ENCODE measurements at places on chromosomes 1 and 21.

GRCh38 chr1:244065960-244066388, 14.9 kb downstream of the ZBTB18 start:
- no peak for DNase-seq

GRCh38 chr1:165648919-165649572, 18.0 kb downstream of the MGST3 start:
- DNase-seq = no peak

DNA sequence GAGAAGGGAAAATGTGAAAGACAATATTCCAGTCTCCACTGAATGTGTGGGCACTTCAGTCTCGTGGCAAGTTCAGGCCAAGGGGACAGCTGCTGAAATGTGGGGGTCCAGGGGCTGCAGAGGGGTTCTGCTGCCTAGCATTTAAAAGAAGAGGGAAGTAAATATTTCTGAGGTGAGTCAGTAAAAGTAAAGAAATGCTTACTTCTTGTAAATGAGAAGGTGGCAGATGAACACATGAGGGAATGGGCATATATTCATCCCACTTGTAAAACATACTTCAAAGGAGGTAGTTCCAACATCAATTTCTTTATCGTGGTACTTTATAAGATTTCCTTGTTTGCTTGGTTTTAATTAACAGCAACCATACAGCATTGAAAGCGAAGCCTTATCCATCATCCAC, 63.1 kb upstream of the HIVEP3 start:
- DNase-seq = no peak

- no peak for DNase-seq
These were observed 43.7 kb downstream of the CDK18 start for GRCh38 chr1:205547936-205548827.

- no peak for DNase-seq
These were observed 106.6 kb upstream of the POU3F1 start for GRCh38 chr1:38153066-38153777.

DNA sequence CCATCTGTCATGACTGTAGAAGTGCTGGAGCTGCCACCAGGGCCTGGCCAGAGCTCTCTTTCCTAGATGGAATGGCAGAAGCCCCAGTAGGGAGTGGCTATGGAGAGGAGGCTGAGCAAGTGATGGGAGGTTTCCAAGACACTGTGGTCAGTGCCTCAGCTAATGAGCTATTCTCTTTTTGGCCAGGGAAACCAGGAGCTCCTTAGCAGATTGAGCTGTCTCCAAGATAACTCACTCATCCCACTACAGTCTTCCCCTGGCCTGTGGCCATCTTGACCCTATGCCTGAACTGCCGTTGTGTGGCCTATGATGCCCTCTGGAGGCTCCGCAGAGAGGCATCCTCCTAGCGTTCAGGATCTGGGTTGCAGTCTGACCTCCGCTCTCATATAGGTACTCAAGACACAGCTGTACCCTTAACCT, 60.5 kb downstream of the ERI3 start:
- no peak for DNase-seq

DNA sequence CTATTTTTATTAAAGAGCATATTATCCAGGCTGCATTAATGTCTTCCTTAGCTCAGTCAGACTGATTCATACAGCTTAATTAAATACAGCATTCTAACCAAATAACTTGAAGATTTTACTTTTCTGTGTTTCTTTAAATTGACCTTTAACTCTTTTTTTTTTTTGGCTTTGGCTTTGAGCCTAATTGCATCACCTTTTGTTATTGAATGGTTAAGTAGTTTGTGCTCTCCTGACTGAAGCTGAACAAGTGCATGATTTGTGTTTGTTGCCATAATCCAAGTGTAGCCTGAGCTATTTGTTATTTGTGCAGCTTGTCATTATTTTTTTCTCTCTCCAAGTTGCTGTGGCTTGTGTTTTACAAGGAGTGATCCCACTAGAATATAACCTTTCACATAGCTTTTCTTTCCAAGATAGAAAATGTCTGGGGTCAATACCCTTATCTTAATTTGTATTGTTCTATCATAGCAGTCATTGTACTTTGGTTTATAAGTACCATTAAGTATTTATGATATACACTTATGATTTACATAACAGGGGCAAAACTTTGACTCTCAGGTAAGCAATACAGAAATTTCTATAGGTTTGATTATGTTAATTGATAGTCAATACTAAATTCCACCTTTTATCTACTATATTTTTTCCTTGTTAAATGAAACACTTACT, 31.6 kb downstream of the CDC14A start:
- no peak for DNase-seq

DNA sequence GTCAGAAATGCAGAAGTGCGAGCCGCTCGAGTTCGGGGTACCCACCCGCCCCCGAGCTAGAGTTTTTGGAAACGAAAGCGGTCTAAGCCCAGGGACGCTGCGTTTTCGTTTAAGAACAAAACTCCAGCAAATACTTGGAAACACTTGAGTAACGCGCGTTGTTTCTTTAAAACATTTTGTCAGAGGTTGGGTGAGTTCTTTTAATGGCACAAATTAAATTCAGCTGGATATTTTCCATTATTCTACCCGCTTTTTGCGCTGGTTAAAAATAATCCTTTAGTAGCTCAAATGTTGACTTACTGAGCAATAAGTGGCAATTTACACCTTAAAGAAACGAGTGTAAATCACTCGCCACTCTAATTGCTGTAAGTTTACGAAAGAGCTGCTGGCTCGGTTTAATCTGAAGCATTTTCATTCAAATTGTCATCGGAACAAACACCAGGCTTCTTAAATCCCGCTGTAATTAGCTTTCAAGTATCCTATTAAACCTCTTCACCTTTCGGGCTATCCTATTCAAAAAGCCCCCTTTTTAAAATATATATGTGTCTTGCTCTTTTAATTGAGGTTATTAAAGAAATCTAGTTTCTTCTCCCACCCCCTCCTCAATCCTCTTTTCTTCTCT, 1.5 kb downstream of the LHX8 start:
- no peak for DNase-seq

DNA sequence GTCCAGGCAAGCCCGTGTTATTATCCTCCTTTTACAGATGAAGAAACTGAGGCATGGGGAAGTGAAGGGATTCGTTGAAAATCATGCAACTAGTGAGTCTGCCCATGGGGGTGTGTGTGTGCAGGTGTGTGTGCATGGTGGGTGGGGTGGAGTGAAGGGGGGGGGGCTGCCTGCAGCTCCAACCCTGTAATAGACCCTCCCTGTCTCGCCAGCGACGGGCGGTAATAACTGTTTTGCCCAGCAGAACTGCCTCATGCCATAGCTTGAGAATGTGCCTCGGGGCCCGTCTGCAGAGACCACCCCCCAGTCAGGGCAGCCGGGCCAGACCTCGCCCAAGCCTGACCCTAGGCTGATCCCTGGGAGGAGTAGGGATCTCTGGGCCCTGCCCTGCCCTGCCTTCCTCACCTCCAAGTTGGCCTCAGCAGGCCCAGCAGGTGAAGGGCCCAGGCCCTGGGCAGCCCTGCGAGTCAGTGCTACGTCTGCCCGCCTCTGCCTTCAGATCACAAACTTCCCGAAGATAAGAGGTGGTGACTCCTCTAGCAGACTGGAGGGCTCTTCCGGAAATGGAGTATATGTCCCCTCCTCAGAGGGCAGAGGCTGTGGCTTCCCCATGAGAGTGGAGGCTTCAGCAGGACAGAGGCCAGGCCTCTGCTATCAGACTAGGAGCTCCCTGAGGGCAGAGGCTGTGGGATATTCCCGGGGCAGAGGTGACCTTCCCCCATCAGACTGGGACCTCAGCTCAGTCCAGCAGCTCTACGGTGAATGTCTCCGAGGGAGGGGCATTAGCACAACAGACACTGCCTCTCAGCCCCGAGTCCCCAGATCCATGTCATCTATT, 15.7 kb upstream of the EPHA2 start:
- DNase-seq = no peak

- no peak for DNase-seq
These were observed 26.6 kb downstream of the NIBAN1 start for GRCh38 chr1:184947497-184948256.

DNA sequence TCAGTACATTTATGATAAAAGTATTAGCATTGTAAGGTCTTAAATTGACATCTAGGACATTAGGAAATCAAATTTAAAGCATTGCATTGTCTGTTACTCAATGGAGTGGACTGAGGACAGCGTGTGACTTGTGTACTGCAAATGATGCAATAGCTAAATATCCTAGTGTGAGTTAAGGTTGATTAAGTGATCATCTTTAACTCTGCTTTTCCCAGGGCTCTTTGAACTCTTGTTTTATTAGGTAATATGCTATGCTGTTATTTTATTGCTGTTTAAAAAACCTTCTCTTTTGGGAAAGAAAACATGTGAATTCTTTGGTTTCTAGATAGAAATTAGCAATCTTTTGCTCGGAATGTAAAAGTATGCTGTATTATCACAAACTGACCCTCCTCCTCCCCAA, 38.6 kb downstream of the NFIA start:
- DNase-seq = no peak

DNA sequence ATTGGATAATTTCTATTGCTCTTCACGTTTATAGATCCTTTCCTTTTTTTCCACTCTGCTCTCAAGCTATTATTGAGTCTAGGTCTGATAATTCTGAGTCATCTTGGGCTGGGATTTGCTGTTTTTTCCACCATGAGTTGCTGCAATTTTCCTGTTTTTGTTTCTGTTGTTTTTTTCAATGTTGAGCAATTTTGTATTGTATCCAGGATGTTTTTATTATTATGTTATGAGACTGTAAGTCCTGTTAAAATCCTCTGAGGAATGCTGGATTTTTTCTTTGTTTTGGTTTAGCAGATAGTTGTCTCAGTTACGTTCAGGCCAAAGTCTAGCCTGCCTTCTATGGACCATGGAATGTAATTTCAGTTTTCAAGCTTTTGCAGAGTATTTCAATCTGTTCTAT, 13.0 kb upstream of the SLC35A3 start:
- DNase-seq = no peak

- DNase-seq = no peak
These were observed 773 bp downstream of the CHD1L start for GRCh38 chr1:147243228-147243685.

GRCh38 chr21:45971616-45972352, 9.8 kb upstream of the COL6A1 start:
- DNase-seq = no peak

- DNase-seq = no peak
These were observed 71.4 kb upstream of the APOBEC4 start for GRCh38 chr1:183724350-183725042.

- DNase-seq = no peak
These were observed 8.0 kb downstream of the ARHGEF16 start for GRCh38 chr1:3462356-3463012.

GRCh38 chr1:12368646-12369045, 138.8 kb downstream of the VPS13D start:
- no peak for DNase-seq

GRCh38 chr1:180912211-180912800, 391 bp upstream of the KIAA1614 start:
- no peak for DNase-seq

DNA sequence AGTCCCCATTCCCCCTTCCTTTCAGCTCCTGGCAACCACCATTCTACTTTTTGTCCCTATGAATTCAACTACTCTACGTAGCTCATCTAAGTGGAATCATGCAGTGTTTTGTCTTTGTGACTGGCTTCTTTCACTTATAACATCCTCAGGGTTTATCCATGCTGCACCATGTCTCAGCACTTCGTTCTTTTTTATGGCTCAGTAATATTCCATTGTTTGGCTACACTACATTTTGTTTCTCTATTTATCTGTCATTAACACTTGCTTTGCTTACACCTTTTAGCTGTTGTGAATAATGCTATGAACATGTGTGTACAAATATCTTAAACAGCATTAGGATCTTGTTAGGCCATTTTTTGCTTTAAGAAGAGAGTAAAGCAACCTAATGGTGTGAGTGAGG, 1.5 kb upstream of the MRPS14 start:
- DNase-seq = no peak

DNA sequence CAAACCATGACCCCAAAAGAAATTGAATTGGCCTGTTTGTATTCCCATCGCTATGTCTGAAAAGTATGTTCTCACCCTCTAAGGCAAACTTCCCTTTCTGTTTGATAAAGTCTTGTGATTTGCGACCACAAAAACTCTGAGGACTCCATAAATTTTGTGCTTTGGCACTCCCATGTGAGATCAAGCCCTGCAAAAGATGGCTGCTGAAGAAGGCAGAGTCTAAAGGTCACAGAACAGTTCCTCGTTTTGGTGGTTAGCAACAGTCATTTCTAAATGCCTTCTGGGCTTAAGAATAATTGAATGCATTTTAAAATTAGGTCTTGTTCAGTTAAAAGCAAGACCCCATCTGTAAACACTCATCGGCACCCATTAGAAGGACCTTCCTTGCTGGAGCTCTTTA, 441.6 kb downstream of the OMA1 start:
- DNase-seq = no peak

GRCh38 chr1:115130786-115131185, 41.5 kb upstream of the TSPAN2 start:
- no peak for DNase-seq

GRCh38 chr1:147754661-147755060, 5.7 kb downstream of the GJA5 start:
- DNase-seq = no peak

DNA sequence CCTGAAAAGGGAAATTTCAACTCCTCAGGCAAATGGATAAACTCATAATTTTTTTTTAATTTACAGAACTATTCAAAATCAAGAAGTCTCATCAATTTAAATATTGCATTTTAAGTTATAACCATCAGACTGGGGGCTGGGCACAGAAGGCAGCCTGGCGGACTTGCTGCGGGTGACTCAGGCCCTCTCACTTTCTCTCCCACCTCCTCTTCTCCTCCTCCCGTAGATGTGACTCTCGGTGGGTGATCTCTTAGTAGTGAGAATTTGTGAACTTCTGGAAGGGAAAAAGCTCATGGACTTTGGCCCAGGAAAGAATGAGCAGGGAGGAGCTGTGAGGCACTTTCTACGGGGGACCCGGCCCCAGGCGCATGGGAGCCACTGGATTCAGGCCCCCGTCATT, 32.9 kb downstream of the CLIC6 start:
- no peak for DNase-seq

GRCh38 chr1:201648066-201648906, 109.4 kb downstream of the NAV1 start:
- no peak for DNase-seq

GRCh38 chr1:162753001-162753658, 37.4 kb upstream of the HSD17B7 start:
- DNase-seq = no peak

DNA sequence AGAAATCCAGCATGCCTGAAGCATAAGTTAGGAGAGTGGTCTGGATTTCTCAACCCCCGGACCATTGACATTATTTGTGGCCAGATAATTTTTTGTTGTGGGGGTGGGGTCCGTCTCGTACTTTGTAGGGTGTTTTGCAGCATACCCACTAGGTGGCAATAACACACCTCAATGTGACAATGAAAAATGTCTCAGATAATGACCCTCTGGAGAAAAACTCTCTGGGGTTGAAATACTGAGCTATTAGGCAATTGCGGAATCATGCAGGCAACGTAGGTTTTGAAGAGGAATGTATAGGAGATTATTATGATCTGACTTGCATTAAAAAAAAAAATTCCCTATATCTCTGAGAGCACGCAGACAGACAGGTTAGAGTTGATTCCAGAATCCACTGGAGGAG, 25.3 kb upstream of the RRP15 start:
- no peak for DNase-seq

- no peak for DNase-seq
These were observed 28.9 kb downstream of the RUNX3 start for GRCh38 chr1:24900985-24901781.

GRCh38 chr1:59514061-59514909, 217.4 kb downstream of the FGGY start:
- no peak for DNase-seq

- DNase-seq = no peak
These were observed 80.3 kb upstream of the GPR88 start for GRCh38 chr1:100457683-100458082.

GRCh38 chr1:94772845-94773244, 47.3 kb upstream of the SLC44A3 start:
- no peak for DNase-seq

- no peak for DNase-seq
These were observed 159.5 kb upstream of the KCTD3 start for GRCh38 chr1:215407575-215407974.
